ENCODE measurements at places on chromosomes 6 and 20. TPM values are rescaled to one million over a fixed set of nuclear protein-coding genes. Genes with fewer than 3 reads are reported as not detected.

DNA sequence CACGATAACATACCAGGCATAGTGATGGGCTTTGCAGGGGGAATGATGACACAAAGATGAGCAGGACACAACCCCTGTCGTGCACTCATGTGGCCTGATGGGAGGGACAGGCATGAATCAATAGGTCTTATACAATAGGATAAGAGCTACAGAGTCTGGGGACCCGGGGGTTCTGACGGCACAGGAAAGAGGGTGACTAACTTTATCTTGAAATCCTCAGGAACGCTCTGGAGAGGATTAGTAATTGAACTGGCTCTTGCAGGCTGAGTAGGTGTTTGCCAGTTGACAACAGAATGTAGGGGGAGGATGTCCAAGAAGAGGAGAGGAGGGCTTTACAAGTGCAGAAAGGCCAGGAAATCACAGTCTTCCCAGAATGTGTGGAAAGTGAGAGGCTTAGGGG lies 219.9 kb upstream of the ECI2 start:
- no peaks in the 10 kb centered on the region for H3K27me3 ChIP-seq
- no peak overlapping the region for H3K27ac ChIP-seq
- H3K4me3 ChIP-seq, result no peak overlapping the region
- DNase-seq, result no peak
- H3K36me3 ChIP-seq, result no peaks in the 10 kb centered on the region
- no peaks in the 10 kb centered on the region for H3K4me1 ChIP-seq

GRCh38 chr20:36305602-36306551 lies at the start of gene DLGAP4:
Gene DLGAP4, plus strand, starts transcription at chr20:36306339. Its CDS starts 125,379 bp downstream, at chr20:36431718.
- no peaks in the 10 kb centered on the region for H3K4me1 ChIP-seq
- no peaks in the 10 kb centered on the region for H3K36me3 ChIP-seq
- no peak within 1 kb of the TSS for H3K27ac ChIP-seq
- H3K27me3 ChIP-seq, result peaks cover 85% of the 10 kb centered on the region

Gene C6orf141
- 0.81 TPM for total RNA-seq

Gene TFAP2C
- total RNA-seq, result 0.31 TPM

GRCh38 chr20:57025261-57025660 lies 241.2 kb downstream of the BMP7 start:
- no peak for DNase-seq
- no peak overlapping the region for H3K4me3 ChIP-seq
- peaks cover 7% of the 10 kb centered on the region for H3K4me1 ChIP-seq
- peaks cover 5% of the 10 kb centered on the region for H3K27me3 ChIP-seq
- no peak overlapping the region for H3K27ac ChIP-seq

GRCh38 chr20:46545827-46546138 lies 4.7 kb downstream of the OCSTAMP start:
- no peak overlapping the region for H3K4me3 ChIP-seq
- no peak overlapping the region for H3K27ac ChIP-seq
- DNase-seq, result no peak
- no peaks in the 10 kb centered on the region for H3K36me3 ChIP-seq
- no peaks in the 10 kb centered on the region for H3K4me1 ChIP-seq

- H3K27ac ChIP-seq, result no peak overlapping the region
- no peaks in the 10 kb centered on the region for H3K36me3 ChIP-seq
- no peaks in the 10 kb centered on the region for H3K4me1 ChIP-seq
- H3K4me3 ChIP-seq, result no peak overlapping the region
These were observed 51.6 kb downstream of the LAMP5 start for GRCh38 chr20:9565910-9566550.

DNA sequence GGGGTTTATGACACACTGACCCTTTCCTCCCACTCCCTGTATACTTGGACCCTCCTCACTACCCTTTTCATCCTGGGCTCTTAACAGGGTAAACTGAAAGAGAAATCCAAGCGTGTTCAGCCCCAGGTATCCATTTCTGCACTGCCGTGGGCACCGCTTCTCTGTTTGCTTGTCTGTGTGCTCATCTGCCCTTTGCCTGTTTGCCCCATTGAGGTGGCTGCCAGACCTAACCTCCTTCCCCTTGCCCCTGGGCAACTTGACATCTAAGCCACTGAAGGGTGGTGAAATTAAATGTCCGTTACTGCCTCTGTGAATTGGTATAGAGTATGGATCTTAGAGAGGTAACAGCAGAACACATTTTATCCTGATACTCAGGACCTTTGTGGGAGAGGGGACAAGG lies 38.7 kb downstream of the ACSS2 start:
- peaks cover 4% of the 10 kb centered on the region for H3K4me1 ChIP-seq
- no peak overlapping the region for H3K27ac ChIP-seq
- DNase-seq, result no peak
- no peaks in the 10 kb centered on the region for H3K36me3 ChIP-seq

- no peak overlapping the region for H3K27ac ChIP-seq
- H3K4me1 ChIP-seq, result no peaks in the 10 kb centered on the region
- H3K27me3 ChIP-seq, result no peaks in the 10 kb centered on the region
- no peak for DNase-seq
These were observed 200.6 kb downstream of the GMPR start for GRCh38 chr6:16438718-16439591.

- no peak for DNase-seq
- H3K27ac ChIP-seq, result no peak overlapping the region
- no peaks in the 10 kb centered on the region for H3K36me3 ChIP-seq
- peaks cover 22% of the 10 kb centered on the region for H3K27me3 ChIP-seq
These were observed 55.7 kb upstream of the NKX2-2 start for GRCh38 chr20:21569586-21569985.

Measured in endodermal cell (in vitro differentiated cells).